Suppressor macrophage treated with lipopolysaccharide for 4 hours (primary cell): ENCODE measurements at places on chromosomes 4 and X.
A peak's percentile ranks its signal among the peaks of the same experiment; 100 is the strongest.

GRCh38 chr4:67750691-67751090, 3.5 kb downstream of the GNRHR start:
- DNase-seq = no peak

DNA sequence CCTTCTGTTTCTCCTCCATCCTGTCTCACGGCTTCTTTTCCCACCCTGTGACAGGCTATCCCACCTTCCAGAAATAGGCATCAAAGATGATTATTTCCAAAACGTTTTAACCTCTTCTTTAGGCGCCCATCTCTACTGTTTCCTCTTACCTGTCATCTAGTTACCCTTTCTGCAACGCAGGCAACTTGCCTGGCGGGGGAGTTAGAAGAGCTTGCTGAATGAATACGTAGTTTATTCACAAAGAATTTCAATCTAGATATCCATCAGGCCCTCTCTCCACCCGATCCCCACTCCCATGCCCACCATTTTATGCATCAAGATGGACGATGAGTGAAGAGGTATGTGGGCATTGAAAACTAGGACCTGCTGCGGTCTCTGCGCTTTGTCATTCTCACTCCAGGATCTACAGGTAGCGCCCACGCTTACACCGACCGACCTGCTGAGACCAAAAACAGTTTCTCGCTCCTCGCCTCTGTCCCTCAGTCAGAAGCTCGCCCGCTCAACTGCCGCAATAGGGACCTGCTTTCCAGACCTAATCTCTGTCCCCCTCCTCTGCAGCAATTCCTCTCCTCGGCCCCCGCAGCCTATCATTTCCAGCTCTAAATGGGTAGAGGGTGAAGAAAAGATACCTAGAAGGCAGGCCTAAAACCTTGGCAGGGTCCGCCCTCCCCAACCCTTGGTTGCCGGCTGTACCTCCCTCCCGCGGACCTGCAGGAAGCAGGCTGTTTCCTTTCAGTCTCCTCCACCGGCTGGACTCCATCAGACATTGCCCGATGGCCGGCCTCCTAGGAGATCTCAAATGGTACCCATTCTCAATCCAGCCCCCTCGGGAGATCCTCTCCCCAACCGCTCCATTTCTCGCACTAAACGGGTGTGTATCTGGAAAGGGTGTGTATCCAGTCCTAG, 624 bp downstream of the BEX5 start:
- no peak for DNase-seq

DNA sequence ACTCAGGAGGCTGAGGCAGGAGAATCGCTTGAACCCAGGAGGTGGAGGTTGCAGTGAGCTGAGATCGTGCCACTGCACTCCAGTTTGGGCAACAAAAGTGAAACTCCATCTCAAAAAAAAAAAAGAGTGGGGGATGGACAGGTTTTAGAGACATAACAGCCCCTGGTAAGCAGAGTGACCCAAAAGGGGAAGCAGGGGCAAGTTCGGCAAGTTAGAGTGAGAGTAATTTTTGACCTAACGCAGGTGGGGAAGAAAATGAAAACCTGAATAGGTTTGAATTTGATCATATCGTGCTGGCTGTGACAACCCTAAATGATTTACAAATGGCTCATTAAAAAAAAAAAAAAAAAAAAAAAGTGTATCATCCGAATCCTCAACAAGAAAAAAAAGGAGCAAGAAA, 25.7 kb upstream of the TMEM131L start:
- no peak for DNase-seq

DNA sequence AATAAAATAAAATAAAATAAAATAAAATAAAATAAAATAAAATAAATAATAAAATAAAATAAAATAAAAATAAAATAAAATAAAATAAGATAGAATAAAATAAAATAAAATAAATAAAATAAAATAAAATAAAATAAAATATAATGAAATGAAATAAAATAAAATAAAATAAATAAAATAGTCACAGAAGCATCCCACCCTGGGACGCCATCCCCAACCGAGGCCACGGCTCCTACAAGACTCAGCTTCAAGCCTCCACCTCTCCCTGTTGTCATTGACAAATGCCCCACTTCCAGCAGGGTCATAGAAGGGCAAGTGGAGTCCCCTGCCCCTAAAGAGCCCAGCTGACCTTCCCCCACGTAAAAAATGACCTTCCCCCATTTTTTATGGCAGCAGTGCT, 30.2 kb downstream of the CRLF2 start:
- no peak for DNase-seq

- peak; percentile 32 for DNase-seq
These were observed 5.5 kb downstream of the USP9X start for GRCh38 chrX:41090568-41091238.
